ENCODE measurements at places on chromosomes 12 and 14. TPM values are rescaled to one million over a fixed set of nuclear protein-coding genes. Genes with fewer than 3 reads are reported as not detected.
A peak's percentile ranks its signal among the peaks of the same experiment; 100 is the strongest.

DNA sequence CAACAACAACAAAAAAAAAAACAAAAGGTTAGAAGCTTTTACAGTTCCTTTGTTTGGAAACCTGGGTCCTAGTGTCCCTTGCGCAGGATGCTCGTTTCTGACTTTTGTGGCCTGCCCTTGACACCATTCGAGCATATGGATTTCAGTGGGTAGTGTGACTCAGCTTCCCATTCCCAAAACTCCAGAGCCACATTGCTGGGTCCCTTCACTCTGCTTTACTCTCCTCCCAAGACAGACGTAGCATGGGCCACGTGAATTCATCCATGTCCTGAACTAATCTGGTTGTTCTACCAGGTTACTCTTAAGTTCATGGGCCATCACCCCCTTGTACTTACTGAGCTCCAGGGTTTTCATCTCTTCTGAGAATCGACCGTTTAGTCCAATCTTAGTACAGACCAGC is 68.0 kb upstream of the MAX start:
- no peak for DNase-seq

DNA sequence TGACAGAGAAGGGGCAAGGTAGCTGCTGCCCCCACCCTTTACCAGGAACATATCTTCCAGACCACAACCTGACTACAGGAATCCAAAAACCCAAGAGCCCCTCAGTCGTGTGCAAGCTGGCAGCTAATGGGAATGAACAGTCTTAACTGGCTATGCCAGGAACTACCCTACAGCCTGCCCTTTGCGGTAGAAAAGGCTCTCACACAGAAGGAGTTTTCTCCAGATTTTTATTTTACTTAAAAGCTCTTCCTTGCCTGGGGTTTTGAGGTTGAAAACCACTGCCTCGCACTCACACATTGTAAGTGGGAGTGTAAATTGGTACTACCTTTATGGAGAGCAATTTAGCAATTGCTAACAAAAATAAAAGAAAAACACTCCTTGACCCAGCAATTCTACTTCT is 28.3 kb downstream of the PITPNM2 start:
- no peak for DNase-seq

GRCh38 chr12:24404086-24404815 is 454.8 kb upstream of the SOX5 start:
- no peak for DNase-seq

DNA sequence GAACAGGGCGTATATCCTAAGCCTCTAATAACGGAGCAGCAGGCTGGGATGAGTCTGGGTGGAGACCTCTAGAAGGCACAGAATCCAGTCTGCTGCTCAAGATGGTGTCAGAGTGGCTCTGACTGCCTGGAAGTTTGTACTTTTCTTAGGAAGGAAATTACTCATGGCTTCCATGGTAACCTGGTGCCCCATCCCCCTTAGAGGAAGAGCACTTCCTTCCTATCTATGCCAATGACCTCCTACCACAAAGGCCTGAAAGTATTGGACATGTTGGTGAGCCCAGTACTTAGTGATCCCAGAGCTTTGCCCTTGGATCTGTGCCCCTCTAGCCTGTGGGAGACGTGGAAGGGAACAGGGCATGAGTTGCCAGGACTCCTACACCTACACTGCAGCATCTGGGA is 1.5 kb downstream of the BATF start:
- peak; percentile 41 for DNase-seq

GRCh38 chr14:102389246-102389645 is 26.5 kb downstream of the TECPR2 start:
- DNase-seq: no peak

DNA sequence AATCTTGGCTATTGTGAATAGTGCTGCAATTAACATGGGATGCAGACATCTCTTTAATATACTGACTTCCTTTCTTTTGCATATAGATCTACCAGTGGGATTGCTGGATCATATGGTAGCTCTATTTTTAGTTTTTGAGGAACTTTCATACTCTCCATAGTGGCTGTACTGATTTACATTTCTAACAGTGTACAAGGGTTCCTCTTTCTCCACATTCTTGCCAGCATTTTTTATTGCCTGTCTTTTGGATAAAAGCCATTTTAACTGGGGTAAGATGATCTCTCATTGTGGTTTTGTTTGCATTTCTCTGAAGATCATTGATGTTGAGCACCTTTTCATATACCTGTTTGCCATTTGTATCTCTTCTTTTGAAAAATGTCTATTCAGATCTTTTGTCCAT is 8.4 kb downstream of the AMDHD1 start:
- DNase-seq: no peak

GRCh38 chr14:99157246-99157645 is 114.8 kb downstream of the BCL11B start:
- no peak for DNase-seq

- DNase-seq: no peak
These were observed 170.2 kb downstream of the BCAT1 start for GRCh38 chr12:24778486-24779304.

GRCh38 chr12:95248604-95249360 is 31.2 kb downstream of the VEZT start:
- no peak for DNase-seq

GRCh38 chr14:93023039-93023438 is 92.7 kb downstream of the ITPK1 start:
- DNase-seq: no peak

- DNase-seq: no peak
These were observed 167.2 kb upstream of the CNTN1 start for GRCh38 chr12:40525054-40525453.

- DNase-seq: no peak
These were observed 16.0 kb upstream of the EIF5 start for GRCh38 chr14:103317976-103318580.

DNA sequence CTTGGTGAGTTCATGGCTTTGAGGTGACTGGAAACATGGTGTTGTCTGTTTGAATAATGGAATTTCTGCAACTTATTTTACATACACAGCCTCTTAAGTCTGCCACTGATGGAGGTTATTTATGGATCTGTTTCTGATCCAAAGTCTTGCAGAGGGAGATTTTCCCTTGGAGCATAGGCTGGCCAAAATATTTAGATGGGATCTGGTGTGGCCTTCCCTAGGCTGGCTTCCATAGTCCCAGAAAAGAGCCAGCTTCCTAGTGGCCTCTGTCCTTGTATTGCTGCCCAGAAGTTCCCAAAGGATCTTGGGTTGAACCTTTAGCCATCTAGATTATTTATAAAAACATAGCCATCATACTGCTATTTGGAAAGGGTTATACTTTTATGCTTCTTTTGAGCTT is 491.1 kb upstream of the RGS6 start:
- DNase-seq: no peak

- DNase-seq: no peak
These were observed 5.8 kb downstream of the IRAK4 start for GRCh38 chr12:43764528-43764927.

DNA sequence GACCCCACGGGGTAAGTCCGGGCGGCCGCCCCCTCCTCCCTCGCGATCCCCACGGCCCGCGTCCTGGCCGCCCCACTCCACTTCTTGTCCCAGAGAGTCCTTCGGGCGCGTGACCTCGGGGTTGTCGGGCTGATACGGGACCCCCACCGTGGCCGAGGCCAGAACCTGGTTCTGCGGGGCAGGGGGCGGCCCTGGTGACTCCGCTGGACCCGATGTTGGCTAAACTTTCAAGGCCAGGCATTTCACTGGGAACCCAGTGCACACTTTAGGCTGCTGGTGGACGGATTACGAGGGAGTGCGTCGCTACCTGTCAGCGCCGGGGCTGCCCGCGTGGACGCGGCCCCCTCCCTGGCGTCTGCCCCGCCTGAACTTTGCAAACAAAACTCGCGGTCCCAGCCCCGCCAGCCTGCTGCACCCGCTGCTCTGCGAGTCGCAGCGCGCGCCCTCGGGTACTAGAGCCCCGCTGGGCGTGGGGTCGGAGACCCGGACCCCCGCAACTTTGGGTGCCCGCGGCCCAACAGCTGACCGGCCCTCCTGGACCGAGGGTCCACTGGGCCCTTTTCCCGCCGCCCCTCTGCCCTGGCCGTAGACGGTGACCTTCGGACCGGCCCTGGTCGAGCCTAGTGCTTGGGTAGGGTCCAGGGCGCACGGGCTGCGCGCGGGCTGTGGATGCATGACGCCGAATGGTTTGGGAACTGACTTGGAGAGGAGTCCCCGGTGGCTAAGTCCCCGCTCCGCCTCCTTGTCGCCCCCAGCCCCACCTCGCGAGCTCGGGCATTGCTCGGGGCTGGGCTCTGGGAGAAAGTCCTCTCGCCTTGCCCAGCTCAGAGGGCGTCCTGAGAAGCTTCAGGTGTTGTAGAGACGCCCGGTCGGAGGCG is 624 bp downstream of the RIN3 start:
- peak; percentile 54 for DNase-seq

DNA sequence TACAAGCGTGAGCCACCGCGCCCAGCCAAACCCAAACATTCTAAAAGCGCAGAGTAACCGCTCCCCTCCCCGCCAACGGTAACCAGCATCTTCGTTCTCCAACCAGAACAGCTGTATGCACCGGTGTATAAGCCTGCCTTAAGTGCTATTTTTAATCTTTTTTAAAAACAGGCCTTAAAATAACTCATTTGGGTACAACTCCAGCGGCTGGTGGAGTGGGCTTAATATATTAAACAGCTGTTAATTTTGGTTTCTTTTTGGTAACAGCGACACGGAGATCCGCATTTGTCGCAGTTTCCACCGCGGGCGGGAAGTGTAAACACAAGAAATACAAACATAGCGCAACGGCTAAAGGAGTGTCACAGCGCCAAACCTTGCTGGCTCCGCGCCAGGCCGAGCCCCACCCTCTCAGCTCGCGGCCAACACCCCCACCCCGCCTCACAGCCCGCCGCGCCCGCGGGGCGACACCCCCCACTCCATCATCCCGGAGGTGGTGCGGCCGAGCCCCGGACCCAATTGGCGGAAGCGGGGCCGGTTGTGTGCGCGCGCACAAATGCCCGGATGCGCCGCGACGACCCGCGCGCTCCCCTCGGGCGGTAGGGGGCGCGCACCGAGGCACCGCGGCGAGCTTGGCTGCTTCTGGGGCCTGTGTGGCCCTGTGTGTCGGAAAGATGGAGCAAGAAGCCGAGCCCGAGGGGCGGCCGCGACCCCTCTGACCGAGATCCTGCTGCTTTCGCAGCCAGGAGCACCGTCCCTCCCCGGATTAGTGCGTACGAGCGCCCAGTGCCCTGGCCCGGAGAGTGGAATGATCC is at the start of gene MDM2:
MDM2 (plus strand) TSS at position 602 of the 812 bp plus-strand sequence. CDS start 301 bp downstream, outside the sequence.
- DNase-seq: peak; percentile 93

DNA sequence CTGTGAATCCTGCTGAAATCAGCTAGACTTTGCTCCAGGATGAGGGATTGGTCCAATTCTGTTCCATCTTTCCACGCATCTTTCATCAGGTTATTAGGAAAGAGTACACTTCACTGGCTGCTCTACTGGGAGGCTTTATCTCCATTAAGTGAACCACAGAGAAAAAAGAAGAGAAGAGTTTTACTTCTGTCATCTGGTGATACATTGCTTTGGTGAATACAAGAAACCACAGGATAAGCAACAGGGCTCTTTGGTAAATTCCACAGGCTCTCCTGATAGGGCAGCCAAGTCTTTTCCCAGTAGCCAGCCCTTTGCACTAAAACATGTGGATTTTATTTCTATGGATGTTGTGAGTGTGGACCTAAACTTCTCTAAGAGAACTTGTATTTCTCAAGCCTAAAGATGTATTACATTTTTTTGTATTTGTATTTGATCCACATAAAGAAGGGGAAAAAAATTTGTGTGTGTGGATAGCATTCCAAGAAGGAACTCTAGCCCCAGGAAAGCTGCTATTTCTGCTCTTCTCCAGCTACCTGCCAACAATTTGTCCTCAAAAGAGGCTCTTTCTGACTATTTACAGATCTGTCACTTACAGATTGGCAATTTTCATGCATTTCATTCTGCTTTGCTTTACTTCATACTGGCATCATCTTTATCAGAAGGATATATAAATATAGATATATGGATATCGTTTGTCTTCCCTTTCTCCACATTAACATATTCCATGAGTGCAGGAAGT is 1117.6 kb upstream of the TMEM132C start:
- DNase-seq: no peak

DNA sequence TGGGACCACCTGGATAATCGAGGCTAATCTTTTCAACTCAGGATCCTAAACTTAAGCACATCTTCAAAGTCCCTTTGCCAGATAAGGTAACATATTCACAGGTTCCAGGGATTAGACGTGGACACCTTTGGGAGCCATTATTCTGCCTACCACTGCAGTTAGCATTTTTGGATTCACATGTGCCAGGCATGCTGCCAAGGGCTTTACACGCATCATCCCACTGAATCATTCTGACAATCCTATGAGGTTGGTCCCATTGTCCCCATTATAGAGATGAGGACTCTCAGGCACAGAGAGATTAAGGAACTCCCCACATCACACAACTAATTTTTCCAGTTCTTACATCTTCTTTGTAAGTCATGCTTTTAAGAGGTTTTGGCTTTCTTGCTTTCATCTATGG is 34.5 kb downstream of the RTN1 start:
- no peak for DNase-seq

DDN gene
- total RNA-seq: 1.4 TPM

C1S gene
- total RNA-seq: 1.6 TPM

TMPRSS12 gene
- not detected for total RNA-seq

VDR gene
- total RNA-seq: 87.3 TPM

AKAP6 gene
- 1.3 TPM for total RNA-seq

RFLNA gene
- not detected for total RNA-seq

SBNO1 gene
- total RNA-seq: 40.9 TPM

RFX4 gene
- total RNA-seq: not detected

CPNE6 gene
- not detected for total RNA-seq

KIF5A gene
- total RNA-seq: 0.98 TPM

PGAM5 gene
- total RNA-seq: 147 TPM

All from activated T-cell treated with anti-CD3 and anti-CD28 coated beads, Interleukin-2, amount 50 U/mL, for 4 hours (primary cell).